T-cell (primary cell): ENCODE measurements at places on chromosomes 5 and 9. TPM values are rescaled to one million over a fixed set of nuclear protein-coding genes. Genes with fewer than 3 reads are reported as not detected.

GRCh38 chr9:107228496-107229039 is 54.5 kb upstream of the RAD23B start:
- H3K4me3 ChIP-seq, result no peak overlapping the region
- no peaks in the 10 kb centered on the region for H3K36me3 ChIP-seq
- H3K27ac ChIP-seq, result no peak overlapping the region
- no peak for DNase-seq
- no peaks in the 10 kb centered on the region for H3K4me1 ChIP-seq

DNA sequence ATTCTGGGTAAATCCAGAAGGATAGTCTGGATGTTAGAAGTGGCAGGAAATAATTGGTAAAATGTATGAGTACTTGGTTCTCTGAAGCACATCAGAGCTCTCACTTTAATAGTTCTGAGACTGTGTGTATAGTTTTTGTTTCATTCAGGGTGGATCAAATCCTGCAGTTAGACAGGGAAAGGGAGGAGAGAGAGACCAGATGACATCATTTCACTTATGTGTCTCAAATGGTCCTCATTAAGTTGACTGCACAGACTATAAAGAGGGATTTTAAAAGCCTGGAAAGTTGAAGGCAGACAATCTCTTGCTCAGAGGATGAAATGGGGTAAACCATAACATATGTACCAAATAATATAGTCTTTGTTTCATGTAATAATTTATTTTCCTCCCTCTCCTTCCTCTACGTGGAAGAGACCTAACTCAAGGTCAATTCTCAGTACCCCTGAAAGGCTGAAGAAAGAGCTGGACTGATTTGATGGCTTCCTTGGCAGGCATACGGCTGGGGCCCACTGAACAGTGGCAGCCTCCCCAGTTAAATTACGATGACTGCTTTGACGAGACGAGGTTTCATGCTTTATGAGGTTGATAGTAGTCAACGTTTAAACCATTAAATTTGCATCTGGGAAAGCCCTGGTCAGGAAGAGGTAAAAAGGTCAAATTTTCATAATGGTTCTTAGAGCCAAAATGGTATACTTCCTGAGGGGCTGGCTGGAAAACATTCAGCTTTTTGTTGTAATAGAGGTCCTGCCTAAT is 395.1 kb upstream of the RPS23 start:
- no peaks in the 10 kb centered on the region for H3K36me3 ChIP-seq
- no peak overlapping the region for H3K4me3 ChIP-seq
- H3K27me3 ChIP-seq, result no peaks in the 10 kb centered on the region
- peaks cover 7% of the 10 kb centered on the region for H3K4me1 ChIP-seq
- DNase-seq, result no peak
- H3K27ac ChIP-seq, result no peak overlapping the region

GRCh38 chr5:98637557-98637956 is 135.9 kb upstream of the RGMB start:
- DNase-seq, result no peak
- H3K27ac ChIP-seq, result no peak overlapping the region
- H3K4me3 ChIP-seq, result no peak overlapping the region
- no peaks in the 10 kb centered on the region for H3K36me3 ChIP-seq

- no peaks in the 10 kb centered on the region for H3K27me3 ChIP-seq
- H3K4me3 ChIP-seq, result no peak overlapping the region
- H3K27ac ChIP-seq, result no peak overlapping the region
- DNase-seq, result no peak
- H3K36me3 ChIP-seq, result no peaks in the 10 kb centered on the region
Measured at GRCh38 chr9:23662320-23662719, 163.7 kb downstream of the ELAVL2 start.

GRCh38 chr5:123036391-123037103 is at the start of gene PPIC:
PPIC (minus strand) TSS chr5:123036725; CDS start chr5:123036625, 100 bp downstream.
- H3K4me3 ChIP-seq, result no peak within 1 kb of the TSS
- H3K4me1 ChIP-seq, result no peaks in the 10 kb centered on the region
- no peak for DNase-seq
- H3K27me3 ChIP-seq, result peaks cover 14% of the 10 kb centered on the region
- no peak within 1 kb of the TSS for H3K27ac ChIP-seq

GRCh38 chr9:136232969-136233368 is 12.6 kb downstream of the QSOX2 start:
- peaks cover 3% of the 10 kb centered on the region for H3K36me3 ChIP-seq
- no peaks in the 10 kb centered on the region for H3K27me3 ChIP-seq
- no peak overlapping the region for H3K27ac ChIP-seq
- H3K4me3 ChIP-seq, result no peak overlapping the region

- peak within 1 kb of the TSS; percentile 94 for H3K27ac ChIP-seq
- no peaks in the 10 kb centered on the region for H3K27me3 ChIP-seq
- H3K4me1 ChIP-seq, result peaks cover 8% of the 10 kb centered on the region
- peak within 1 kb of the TSS; percentile 73 for H3K4me3 ChIP-seq
- no peak for DNase-seq
Measured at GRCh38 chr5:168578538-168579487, at the start of gene PANK3. PANK3 (minus strand) TSS chr5:168579368; CDS start chr5:168579283, 85 bp downstream.

- H3K4me1 ChIP-seq, result no peaks in the 10 kb centered on the region
- no peak overlapping the region for H3K4me3 ChIP-seq
- DNase-seq, result no peak
Measured at GRCh38 chr9:4769321-4770080, 23.2 kb upstream of the RCL1 start.

- H3K36me3 ChIP-seq, result no peaks in the 10 kb centered on the region
- H3K4me1 ChIP-seq, result no peaks in the 10 kb centered on the region
Measured at GRCh38 chr5:7980881-7981280, 111.9 kb downstream of the MTRR start.

GRCh38 chr9:134925011-134925511 is 7.3 kb upstream of the FCN1 start:
- H3K4me3 ChIP-seq, result no peak overlapping the region
- no peak for DNase-seq
- H3K27me3 ChIP-seq, result no peaks in the 10 kb centered on the region
- H3K36me3 ChIP-seq, result no peaks in the 10 kb centered on the region

DNA sequence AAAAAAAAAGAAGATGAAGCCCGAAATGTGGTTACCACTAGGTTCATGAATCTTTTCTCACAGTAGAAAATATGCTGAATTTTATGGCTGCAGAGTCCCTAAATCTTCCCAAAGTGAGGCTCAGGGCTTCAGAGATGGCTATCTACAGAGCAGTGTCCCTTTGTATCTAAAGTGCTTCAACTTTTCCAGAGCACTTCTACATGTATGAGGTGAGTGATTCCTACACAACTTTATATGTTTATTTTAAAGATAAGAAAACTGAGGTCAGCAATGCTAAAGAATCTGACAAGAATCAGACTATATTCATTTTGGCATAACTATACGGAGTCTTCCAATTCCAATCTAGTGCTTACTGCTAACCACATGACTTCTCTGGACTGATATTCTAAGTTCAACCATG is 53.2 kb downstream of the MRPS27 start:
- H3K27me3 ChIP-seq, result no peaks in the 10 kb centered on the region
- H3K4me1 ChIP-seq, result no peaks in the 10 kb centered on the region

GRCh38 chr5:122997294-122997693 is 39.2 kb downstream of the PPIC start:
- no peaks in the 10 kb centered on the region for H3K27me3 ChIP-seq
- H3K4me1 ChIP-seq, result no peaks in the 10 kb centered on the region
- H3K36me3 ChIP-seq, result no peaks in the 10 kb centered on the region
- DNase-seq, result no peak
- no peak overlapping the region for H3K27ac ChIP-seq
- H3K4me3 ChIP-seq, result no peak overlapping the region

DNA sequence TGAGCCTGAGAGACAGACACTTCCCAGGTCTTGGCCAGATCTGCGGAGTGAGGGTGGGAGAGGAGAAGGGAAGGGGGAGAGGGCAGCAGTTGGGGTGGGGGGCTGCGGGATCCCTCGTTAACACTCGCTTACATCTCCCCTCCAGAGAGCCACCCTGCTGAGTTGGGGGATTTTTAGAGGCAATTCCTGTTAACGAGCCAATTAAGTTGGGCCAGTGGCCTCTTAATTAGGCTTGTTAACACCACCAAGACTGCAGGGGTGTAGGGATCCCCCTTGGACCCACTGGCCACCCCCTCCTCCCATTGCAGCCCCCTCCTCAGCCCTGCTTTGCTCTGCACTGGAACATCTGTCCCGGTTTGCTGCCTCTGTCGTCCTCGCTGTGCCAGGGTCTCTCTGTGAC is 23.7 kb downstream of the CNTFR start:
- H3K27me3 ChIP-seq, result peaks cover 53% of the 10 kb centered on the region
- H3K4me1 ChIP-seq, result no peaks in the 10 kb centered on the region
- no peaks in the 10 kb centered on the region for H3K36me3 ChIP-seq
- no peak overlapping the region for H3K4me3 ChIP-seq
- no peak overlapping the region for H3K27ac ChIP-seq

DNA sequence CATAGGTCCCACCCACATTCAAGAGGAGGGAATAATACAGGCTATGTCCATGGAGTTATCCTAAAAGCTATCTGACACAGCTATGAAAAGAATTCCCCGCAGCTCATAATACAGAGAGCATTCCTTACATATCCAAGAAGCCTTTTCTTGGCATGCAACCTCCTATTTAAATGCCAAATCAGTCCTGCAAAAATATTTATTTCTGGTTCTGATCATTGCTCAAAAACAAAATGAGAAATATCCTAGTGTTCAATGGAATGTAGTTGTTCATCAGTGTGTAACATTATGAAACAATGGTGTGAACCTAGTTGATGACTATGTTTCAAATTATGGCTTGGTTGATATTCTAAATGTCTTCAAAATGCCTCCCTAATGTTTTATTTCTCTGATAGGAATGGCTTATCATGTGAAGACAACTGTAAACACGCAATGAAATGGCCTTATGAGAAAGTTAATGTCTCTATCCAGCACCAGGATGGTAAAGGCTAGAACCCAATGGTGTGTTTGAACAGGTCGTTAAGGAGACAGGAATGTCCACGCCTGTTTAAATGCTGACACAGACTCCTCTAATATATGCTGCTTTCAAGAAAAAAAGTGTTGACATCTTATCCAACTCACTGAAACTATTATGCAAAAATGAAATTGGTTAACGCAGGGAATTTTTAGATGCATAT is 126.7 kb upstream of the CDH6 start:
- H3K36me3 ChIP-seq, result no peaks in the 10 kb centered on the region
- H3K27me3 ChIP-seq, result no peaks in the 10 kb centered on the region
- DNase-seq, result no peak
- no peak overlapping the region for H3K4me3 ChIP-seq

- no peak overlapping the region for H3K27ac ChIP-seq
- H3K36me3 ChIP-seq, result peaks cover 30% of the 10 kb centered on the region
- DNase-seq, result no peak
- H3K27me3 ChIP-seq, result no peaks in the 10 kb centered on the region
- peaks cover 13% of the 10 kb centered on the region for H3K4me1 ChIP-seq
- no peak overlapping the region for H3K4me3 ChIP-seq
Measured at GRCh38 chr9:116700882-116701865, 14.1 kb downstream of the TRIM32 start.

DNA sequence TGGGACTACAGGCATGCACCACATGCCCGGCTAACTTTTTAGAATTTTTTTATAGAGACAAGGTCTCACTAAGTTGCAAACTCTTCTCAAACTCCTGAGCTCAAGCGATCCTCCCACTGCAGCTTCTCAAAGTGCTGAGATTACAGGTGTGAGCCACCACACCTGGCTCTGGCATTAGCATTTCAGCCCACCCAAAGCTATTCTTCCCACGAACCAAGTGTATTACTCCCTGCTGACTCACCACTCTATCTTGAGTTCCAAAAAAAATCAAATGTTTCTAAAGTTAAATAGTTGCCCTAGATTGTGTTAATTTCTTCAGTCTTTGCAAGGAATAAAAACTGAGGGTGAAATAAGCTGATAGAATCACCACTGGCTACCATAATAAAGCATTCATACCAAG is 205.5 kb downstream of the ARRDC3 start:
- H3K4me3 ChIP-seq, result no peak overlapping the region
- H3K27ac ChIP-seq, result no peak overlapping the region
- peaks cover under 1% of the 10 kb centered on the region for H3K4me1 ChIP-seq
- H3K27me3 ChIP-seq, result no peaks in the 10 kb centered on the region
- no peak for DNase-seq

DNA sequence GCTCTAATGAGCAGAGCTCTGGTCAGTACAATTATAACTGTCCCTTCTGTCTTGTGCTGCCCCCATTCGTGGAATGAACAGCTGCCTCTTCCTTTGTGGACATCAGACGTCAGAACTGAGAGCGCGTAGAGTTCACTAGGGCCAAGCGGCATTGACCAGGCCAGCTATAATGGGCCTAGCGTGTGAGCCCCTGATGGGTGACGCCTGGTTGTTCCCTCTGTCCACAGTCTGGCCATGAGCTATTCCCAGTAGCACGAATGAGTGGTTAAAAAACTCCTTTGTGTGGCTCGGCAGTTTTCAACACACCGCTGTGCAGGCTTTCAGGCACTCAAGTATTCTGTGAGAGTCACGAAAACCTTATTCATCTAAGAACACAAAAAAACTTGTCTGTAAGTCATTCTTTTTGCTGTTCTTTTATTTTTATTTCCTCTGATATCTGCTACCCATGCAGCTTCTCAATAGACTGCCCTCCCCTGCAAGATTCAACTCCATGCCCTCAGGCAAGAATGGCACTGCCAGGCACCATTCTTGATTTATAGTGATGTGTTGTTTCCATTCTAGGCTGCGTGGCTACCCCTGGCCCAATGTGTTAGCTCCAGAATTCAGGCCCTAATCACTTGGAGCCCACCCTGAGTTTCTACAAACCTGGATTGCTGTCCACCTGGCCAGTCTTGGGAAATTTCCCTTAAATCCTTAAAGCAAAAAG is 52.5 kb downstream of the ANKDD1B start:
- peaks cover 5% of the 10 kb centered on the region for H3K4me1 ChIP-seq
- H3K4me3 ChIP-seq, result no peak overlapping the region
- H3K36me3 ChIP-seq, result peaks cover 2% of the 10 kb centered on the region
- no peak overlapping the region for H3K27ac ChIP-seq
- no peak for DNase-seq
- no peaks in the 10 kb centered on the region for H3K27me3 ChIP-seq

GRCh38 chr5:115758356-115758755 is 58.1 kb downstream of the CDO1 start:
- H3K27me3 ChIP-seq, result no peaks in the 10 kb centered on the region
- no peak overlapping the region for H3K4me3 ChIP-seq
- no peak overlapping the region for H3K27ac ChIP-seq

GRCh38 chr5:151182524-151182900 is 24.9 kb upstream of the ANXA6 start:
- H3K27ac ChIP-seq, result no peak overlapping the region
- no peaks in the 10 kb centered on the region for H3K27me3 ChIP-seq
- no peaks in the 10 kb centered on the region for H3K4me1 ChIP-seq
- H3K36me3 ChIP-seq, result peaks cover 91% of the 10 kb centered on the region
- DNase-seq, result no peak

DNA sequence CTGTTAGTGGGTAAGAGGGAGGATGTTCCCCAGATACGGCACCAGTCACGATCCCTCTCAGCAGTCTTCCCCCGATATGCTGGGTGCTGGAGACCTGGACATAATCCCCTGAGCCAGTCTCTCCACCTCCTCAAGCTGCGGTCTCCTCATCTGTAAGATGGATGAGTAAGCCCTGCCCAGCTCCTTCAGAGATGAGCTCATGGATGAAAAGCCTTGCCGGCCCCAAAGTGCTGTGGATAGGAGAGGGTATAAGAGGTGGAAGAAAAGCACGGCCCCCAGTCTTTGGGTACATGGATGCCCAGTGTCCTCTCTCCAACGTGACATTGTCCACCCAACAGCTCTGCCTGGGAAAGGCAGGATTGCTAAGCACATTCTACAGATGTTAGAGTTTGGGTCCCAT is 4.5 kb downstream of the CAMK2A start:
- H3K36me3 ChIP-seq, result no peaks in the 10 kb centered on the region
- H3K27ac ChIP-seq, result no peak overlapping the region
- H3K4me1 ChIP-seq, result no peaks in the 10 kb centered on the region
- DNase-seq, result no peak
- H3K27me3 ChIP-seq, result no peaks in the 10 kb centered on the region

The CCDC152 gene
- total RNA-seq, result 3.6 TPM

The SLCO6A1 gene
- not detected for total RNA-seq

The AGXT2 gene
- total RNA-seq, result not detected

The GFPT2 gene
- 3.6 TPM for total RNA-seq

The FGF10 gene
- total RNA-seq, result not detected

The MEGF10 gene
- 0.89 TPM for total RNA-seq

The GMCL2 gene
- total RNA-seq, result not detected
